Posterior cingulate gyrus (tissue), 11 donors: ENCODE measurements at places on chromosomes 3 and 15.

- no peak for DNase-seq
Measured at GRCh38 chr15:33157371-33158037, 37.0 kb downstream of the FMN1 start.

- no peak for DNase-seq
Measured at GRCh38 chr15:81083201-81083600, 50.9 kb upstream of the CFAP161 start.

DNA sequence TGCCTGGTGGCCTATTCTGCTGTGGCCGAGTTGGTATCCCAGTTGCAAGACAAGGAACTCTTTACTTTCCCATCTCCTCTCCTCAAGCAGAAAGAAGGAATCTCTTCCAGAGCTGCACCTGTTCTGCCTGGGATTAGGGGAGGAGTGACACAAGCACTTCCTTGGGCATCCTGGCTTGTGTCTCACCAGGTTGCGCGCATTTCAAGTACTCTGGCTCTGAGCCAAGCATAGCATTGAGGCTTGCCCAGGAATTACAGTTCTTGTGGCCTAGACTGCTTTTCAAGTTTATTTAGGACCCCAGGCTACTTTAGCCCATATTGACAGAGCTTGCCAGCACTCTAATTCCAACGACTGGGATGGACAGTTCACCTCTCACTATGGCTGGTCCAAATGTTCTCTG lies 150.5 kb downstream of the RSRC1 start:
- no peak for DNase-seq

DNA sequence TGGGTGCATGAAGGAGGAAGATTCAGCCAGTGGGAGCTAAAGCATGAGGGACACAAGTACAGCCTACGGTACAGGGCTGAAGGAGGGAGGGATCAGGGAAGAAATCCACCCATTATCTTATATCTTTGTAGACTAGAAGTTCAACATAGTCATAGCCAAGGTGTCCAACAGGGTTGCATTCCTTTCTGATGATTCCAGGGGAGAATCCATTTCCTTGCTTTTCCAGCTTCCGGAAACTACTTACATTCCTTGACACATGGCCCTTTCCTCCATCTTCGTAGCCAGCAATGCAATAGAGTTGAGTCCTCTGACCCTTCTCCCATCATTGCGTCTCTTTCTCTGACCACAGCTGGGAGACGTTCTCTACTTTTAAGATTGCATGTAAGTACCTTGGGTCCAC lies 471.0 kb upstream of the SEMA6D start:
- no peak for DNase-seq

GRCh38 chr3:126828306-126828705 lies 124.3 kb downstream of the CHCHD6 start:
- DNase-seq: no peak

- DNase-seq: no peak
Measured at GRCh38 chr15:23372284-23372683, 17.7 kb downstream of the GOLGA8S start.

DNA sequence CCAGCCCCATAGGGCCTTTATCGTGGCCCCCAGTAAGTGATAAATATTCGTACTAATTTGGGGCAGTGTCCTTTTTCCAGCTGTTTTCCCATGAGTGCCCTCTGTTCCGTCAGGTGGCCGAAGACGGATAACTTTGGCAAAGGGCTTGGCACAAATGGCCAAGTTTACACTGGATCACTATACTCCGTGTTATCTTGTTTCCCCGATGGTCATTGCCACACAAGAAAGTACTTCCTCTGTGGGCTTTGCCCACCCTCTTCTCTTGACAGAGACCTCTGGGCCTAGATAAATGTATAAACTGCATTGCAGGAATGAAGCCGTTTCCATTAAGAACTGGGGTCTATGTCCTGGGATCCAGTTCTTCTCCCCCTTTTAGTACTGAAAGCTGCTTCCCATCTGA lies 39.1 kb downstream of the SMAD3 start:
- peak; percentile 1 for DNase-seq

DNA sequence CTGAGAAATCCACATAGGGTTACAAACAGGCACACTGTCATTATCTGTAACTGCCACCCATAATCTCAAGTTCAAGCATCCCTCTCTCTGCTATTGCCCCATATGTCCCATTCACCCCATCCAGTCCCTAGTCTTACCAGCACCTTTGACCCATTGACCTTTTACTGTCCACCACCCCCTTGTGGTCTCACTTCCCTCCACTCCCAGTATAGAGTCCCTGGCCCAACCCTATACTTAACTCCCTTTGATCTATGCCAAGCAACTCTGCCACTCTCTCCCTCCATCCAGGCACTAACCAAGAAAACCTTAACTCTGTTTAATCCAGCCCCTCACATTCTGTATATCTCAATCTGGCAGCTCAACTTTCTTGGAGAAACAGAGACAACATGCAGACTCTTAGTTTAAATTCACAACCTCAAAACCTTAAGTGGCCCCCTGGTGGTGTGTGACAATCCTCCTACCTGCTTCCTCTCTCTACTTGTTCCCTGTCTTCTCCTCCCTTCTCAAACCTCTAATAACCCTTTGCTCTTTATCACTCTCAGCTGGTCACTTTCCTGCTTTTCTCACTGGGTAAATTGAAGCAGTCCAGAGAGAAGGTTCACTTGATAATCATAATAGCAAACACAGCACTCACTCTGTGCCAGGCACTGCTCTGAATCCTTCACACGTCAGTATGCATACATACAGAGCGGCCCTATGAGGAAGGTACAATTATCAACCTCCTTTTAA lies 162.7 kb downstream of the STT3B start:
- DNase-seq: no peak

GRCh38 chr3:13145131-13145825 lies 72.0 kb upstream of the IQSEC1 start:
- no peak for DNase-seq

- no peak for DNase-seq
Measured at GRCh38 chr3:27095553-27096222, 273.5 kb downstream of the NEK10 start.

- DNase-seq: no peak
Measured at GRCh38 chr15:43433165-43433564, 59.8 kb downstream of the TP53BP1 start.

DNA sequence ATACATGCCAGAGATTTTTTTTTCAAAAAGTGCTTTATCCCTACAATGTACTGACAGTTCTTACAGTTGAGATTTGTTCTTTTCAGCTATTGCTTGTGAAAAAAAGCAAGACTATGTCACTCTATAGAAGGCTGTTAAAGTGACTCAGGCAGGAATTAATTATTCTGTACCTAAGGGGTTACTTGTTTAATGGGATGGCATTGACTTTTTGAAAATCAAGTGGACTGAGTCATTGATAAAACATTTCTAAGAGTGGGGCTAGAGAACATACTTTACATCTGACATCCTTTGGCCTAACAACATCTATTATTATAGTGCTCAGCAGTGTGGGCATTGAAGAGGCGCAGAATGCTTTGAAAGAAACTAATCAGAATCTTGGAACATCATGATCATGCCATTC lies 34.3 kb downstream of the INTS14 start:
- DNase-seq: no peak

DNA sequence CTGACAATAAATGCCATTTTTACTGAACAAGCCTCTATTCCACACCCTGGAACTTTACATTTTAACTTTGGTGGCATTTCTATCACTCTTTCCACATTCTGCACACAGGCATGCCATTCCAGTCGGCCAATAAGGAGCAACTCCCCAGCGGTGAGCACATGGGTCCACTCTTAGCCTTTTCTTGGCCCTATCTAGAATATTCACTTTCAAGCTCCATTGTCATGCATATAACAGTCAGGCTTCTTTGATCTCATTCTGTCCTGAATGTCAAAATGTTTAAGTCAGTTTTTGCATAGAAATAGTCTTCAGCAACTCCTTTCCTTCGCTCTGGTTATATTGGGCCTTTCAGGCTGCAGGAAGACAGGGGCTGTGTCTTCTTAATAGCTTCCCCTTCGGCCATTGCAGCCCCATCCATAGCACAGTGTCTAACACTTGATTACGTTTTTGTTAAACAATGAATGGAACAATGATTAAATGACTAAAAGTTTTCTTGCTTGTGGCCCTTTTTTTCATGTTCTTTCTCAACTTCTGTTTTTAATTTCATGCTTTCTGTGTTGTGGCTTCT lies 427.3 kb downstream of the MFSD1 start:
- DNase-seq: no peak

DNA sequence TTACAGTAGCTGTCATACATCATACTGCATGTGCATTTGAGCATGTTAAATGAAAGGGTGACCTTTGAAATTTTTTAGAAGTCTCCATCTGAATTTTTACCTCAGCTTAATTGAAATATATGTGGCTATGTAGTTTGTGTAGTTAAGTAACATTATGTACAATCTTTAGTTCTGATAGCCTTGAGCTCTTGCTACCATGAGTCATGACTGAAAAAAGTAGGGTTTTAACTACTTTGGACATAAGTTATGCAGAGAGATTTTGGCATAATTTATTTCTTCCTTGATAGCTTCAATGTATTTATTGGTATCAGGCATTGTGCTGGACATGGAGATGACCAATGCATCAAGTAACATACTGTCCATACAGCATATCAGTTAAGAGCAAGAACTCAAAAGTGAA lies 376.5 kb upstream of the ZNF717 start:
- DNase-seq: no peak

GRCh38 chr3:18660059-18660458 lies 234.9 kb upstream of the SATB1 start:
- no peak for DNase-seq

DNA sequence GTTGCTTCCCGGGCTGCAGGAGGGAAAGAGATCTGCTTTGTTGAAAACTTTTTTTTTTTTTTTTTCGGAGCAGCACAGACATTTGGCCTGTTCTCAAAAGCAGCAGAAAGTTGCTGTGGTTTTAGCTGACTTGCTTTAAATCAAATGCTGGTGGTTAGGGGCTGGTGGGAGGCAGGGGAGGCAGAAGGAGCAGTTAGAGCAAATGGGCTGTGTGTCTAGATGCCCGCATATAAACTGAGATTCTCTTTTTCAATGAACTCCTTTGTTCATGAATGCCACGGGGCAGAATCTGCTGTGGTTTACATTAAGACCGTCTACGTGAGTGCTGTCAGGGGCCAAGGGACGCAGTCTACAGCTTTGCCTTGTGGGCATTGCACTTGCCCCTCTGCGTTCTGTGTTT lies 95.9 kb downstream of the FLNB start:
- no peak for DNase-seq

DNA sequence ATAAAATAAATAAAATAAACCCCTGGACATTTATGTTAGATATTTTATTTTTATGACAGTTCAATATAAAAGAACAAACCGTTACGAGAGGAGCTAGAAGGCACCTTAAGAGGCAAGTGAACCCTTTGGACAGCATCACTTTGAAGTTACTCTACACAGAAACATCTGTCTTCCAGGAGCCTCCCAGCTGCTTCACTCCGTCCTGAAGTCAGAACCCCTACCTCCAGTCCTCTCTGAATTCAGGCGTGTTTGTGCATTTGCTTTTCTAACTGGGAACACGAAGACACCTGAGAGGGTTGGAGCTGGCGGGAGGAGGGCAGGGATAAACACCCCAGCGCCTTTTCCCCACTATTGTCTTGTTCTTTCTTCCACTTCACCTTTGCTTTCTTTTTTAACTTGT lies 46.2 kb downstream of the CMTM7 start:
- DNase-seq: no peak

DNA sequence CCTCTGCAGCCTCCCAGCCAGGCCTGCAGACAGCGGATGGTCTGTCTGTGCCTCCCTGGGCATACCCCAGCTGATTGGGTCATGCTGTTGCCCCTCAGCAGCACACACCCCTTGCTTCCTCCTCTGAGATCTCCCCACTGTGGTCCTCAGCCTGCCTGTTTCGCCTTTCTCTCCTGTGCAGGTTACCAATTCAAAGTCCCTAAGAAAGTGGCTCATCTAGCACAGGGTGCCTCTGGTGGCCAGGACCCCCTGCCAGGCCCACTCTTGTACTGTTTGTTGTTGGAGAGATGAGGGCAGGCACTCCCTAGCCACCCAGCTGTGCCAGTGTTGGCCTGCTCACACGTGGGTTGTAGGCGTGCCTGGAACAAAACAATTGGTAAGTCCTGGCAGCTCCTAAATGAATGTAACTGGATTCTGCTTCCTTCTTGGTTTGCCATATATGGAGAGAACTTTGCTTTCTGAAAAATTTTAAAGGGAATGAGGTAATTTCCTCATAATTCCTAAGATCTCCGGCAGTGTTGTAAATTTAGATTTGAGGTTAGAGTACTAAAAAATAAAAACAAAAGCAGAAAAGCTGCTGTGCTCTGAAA lies 213.2 kb upstream of the IL12A start:
- peak; percentile 79 for DNase-seq

DNA sequence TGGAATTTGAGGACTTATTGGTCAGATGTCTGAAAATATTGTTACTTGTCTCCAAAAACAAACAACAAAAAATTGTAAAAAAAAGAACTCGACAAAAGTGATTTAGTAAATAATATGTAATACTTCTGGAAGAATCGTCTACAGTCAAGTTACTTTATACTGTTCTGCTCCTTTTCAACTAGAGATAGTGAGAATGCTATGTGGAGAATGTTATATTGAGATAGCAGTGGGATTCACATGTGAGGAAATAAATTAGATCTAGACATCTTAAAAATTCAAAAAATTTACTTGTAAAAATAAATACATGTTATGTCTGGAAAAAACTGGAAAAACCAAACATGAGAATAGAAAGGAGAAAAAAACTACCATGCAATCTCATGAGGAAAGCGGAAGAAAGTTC lies 64.9 kb downstream of the SGO1 start:
- no peak for DNase-seq

GRCh38 chr3:81699536-81700320 lies 61.7 kb downstream of the GBE1 start:
- DNase-seq: no peak

DNA sequence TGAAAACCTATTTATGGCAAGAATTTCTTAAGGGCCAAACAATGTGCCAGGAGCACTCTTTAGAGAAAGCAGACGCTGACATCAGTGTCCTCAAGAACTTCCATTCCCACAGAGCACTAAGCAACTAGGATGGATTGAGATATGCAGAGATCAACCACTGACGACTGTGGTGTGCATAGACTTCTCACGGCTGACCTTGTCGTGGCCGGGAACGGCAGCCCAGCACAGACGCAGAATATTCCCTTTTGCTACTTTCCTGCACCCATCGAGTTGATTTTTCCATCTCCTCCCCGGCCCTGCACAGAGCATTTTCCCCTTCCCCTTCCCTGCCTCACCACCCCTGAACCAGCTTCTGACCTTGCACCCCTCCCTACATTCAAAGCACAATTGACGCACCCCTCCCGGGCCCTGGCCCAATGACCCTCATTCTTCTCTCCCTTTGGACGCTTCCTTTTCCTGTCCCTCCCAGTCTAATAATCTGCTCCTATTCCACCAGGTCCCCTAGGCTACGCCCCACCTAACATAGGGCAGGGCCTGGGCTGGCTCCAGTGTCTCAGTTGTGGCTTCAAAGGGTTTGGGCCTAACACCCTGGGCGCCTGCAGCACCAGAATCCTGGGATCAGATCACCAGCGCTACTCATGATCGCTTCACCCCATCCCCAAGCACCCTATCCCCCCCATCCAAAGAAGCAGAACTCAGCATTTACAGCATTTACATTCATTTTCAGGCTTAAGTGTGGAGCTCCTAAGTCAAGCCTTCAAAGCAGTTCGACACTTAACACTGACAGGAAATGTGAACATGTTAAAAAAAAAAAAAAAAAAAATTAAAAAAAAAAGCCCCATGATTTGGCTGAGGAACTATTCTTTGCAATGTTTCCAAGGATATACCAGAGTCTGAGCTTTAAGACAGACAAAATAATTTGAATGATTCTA lies 151.2 kb downstream of the FOXP1 start:
- DNase-seq: no peak
